ENCODE measurements at places on chromosomes 5 and 9. TPM values are rescaled to one million over a fixed set of nuclear protein-coding genes. Genes with fewer than 3 reads are reported as not detected.

The AK8 gene
- polyA plus RNA-seq = 0.77 TPM

The CDH9 gene
- polyA plus RNA-seq = 13.0 TPM

The PPIP5K2 gene
- polyA plus RNA-seq = 57.9 TPM

The GPR151 gene
- polyA plus RNA-seq = not detected

The CYFIP2 gene
- polyA plus RNA-seq = 402 TPM

The OR1K1 gene
- not detected for polyA plus RNA-seq

The DMAC1 gene
- polyA plus RNA-seq = 101 TPM

The TOR4A gene
- not detected for polyA plus RNA-seq

The FBP2 gene
- not detected for polyA plus RNA-seq

The SMAD5 gene
- polyA plus RNA-seq = 13.3 TPM

The RUSC2 gene
- polyA plus RNA-seq = 3.3 TPM

The MARCHF3 gene
- polyA plus RNA-seq = 17.2 TPM

The DMGDH gene
- 0.10 TPM for polyA plus RNA-seq

The LCP2 gene
- polyA plus RNA-seq = 0.15 TPM
